ENCODE measurements at places on chromosomes 12 and 14.

DNA sequence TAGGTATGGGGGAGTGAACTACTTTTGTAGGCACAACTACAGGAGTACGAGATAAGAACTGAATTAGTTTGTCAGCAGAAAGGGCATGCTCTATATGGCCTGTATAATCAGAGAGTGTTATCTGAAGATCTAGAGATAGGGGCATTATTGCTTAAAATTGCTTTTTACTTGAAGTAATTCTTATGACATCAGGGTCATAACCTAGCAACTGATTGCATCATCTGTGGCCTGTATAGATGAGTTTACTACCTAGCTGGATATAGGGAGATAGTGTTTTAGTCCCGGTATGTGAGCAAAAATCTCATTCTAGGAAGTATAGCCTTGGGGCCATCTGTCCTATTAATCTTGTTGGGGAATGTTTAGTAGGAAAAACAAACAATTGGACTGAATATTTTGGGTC is 142.7 kb downstream of the TMEM117 start:
- no peak for DNase-seq

DNA sequence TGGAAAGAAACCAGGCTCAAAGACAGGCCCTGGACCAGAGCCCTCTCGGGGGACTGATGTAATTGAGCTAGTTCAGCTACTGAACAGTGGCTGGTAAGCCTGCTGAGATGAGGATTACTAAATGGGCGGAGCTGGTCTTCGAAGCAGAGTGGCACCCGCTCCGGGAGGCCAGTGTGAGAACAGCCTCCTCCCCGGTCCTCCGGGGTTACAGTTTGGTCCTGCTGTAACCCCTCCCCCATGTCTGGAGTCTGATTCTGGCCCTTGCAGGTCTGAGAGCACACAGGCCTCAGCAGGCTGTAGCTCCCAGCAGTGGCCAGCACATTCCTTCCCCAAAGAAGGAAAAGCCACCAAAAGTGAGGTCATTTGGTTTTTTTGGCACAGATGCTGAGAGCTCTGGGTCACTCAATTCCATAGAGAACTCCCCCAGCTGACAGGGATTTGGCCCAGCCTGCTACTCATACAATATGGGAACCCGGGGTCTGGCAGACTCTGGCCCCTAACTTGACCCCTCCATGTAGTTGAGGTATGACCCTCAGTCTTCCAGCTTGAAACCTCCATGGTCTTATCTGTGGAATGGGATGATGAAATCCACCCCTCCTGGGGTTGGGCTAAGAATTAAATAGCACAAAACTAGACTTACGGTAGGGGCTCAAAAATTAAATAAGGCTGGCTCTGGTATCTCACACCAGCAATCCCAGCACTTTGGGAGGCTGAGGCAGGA is 39.0 kb downstream of the ACTN1 start:
- DNase-seq = peak; percentile 99

DNA sequence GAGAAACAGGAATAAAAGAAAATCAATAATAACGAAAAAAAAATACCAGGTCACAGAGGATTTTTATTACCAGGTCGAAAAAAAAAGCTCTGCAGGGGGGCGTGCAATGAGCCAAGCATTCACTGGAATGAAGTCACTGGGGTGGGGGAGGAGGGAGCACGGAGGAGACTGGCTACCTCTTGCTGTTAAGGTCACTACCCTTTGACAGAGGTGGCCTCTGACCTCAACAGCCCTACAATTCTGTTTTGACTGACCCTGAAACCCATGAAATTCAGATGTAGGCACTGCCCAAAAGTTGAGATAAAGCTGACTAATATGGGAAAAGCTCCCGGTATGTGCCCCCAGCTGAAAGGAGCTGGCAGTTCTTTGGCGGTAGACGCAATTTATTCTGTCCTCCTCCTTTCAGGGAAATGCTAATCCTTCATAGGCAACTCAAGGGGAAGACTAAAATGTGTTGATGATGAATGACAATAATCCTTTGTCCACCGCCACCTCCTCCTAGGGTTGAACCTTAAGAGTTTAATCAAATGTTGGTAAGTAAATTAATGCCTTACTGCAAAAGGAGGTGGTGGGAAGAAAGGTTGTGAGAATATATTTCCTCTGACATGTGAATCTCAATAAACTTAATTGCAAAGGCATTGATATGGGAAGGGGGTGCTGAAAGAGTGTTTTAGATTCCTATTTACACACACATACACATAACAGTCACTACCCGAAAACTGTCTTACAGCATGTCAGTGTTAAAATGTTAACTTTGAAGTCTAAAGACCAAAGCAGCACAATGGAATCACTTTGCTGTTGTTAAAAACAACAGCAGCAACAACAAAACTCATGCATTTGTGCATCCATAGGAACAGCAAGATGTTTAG is 6.3 kb upstream of the RIC8B start:
- peak; percentile 90 for DNase-seq

GRCh38 chr14:71366861-71367260 is 459.6 kb downstream of the PCNX1 start:
- DNase-seq = no peak

DNA sequence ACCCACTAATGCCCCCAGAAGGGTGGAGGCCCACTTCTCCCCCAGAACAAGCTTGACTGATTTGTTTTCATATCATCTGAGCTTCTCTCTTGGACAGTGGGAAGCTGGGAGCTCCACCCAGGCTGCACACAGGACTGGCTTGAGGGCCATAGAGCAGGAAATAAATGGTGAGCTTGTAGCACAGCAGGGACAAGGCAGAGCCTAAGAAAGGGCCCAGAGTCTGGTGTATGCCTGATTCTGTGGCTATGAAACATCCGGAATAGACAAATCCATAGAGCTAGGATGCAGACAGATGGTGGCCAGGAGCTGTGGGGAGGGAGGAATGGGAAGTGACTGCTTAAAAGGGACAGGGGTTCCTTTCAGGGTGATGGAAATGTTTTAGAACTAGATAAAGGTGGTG is 79.0 kb downstream of the ARL6IP4 start:
- no peak for DNase-seq

DNA sequence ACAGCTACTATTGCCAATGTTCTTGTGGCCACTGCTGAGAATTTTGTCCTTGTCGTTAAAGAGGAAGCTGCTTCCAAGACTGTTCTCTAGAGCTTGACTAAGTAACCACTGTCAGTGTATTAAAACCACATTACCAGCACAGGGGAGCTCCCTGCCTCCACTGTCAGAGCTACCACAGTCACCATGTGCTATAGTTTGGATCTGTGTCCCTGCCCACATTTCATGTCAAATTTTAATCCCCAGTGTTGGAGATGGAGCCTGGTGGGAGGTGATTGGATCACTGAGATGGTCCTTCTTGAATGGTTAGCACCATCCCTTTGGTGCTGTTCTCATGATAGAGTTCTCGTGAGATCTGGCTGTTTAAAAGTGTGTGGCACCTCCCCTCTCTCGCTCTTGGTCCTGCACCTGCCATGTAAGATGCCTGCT is 23.2 kb upstream of the RAP1B start:
- DNase-seq = peak; percentile 37

DNA sequence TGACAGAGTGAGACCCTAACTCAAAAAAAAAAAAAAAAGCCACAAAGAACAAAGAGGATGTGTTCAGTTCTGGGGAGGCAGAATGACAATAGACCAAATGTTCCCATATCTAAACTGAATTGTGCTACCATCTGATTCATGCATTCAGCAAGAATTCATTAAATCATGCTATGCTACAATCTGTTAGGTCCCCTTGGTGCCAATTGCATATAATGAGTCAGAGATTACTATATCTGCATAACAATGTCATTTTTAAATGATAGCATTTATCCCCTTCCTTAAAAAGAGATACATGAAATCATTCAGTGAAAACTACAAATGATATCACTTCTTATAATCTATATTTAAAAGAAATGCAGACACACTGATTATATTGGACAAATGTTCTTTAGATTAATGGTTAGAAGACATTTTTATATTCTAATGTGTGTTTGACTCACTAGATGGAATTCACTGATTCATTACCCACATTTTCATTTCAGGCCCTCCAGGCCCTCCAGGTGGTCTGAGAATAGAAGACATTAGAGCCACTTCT is 207.6 kb upstream of the PDZRN4 start:
- DNase-seq = peak; percentile 62

DNA sequence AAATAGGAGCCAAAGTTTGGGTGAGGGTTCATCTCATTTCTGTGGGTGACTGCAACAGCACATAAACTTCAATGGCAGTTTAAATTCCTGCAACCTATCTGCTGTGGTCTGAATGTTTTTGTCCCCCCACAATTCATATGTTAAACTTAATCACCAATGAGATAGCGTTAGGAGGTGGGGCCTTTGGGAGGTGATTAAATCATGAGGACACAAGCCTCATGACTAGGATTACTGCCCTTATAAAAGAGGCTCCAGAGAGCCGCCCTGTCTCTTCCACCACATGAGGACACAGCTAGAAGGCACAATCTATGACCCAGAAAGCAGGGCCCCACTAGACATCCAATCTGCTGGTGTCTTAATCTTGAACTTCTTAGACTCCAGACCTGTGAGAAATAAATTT is 3.8 kb upstream of the CCDC91 start:
- no peak for DNase-seq

DNA sequence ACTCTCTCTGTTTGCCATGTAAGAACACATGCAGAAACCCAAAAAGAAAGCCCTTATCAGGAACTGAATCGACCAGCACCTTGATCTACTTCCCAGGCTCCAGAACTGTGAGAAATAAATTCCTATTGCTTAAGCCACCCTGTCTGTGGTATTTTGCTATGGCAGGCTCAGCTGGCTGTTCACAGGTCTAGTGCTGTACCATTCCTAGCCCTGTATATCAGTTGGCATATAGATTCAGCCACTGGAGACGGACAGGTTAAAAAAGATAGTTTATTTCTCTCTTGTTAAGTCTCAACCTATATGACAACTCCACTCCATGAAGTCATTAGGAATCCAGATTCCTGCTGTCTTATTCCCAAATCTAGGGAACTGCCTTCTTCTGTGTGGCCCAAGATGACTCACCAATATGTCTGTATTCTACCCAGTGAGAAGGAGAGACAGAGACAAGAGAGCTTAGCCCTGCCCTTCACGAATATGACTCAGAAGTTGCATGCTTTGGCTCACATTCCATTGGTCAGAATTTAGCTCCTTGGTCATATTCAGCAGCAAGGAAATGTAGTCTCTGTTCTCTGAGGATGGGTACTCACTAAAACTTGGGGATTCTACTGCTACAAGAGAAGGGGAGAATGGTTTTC is 57.0 kb downstream of the PLEKHG7 start:
- peak; percentile 91 for DNase-seq

GRCh38 chr14:90381999-90382451 is 14.8 kb upstream of the CALM1 start:
- no peak for DNase-seq

- no peak for DNase-seq
These were observed 1071.4 kb downstream of the BCL11B start for GRCh38 chr14:98200601-98201000.

DNA sequence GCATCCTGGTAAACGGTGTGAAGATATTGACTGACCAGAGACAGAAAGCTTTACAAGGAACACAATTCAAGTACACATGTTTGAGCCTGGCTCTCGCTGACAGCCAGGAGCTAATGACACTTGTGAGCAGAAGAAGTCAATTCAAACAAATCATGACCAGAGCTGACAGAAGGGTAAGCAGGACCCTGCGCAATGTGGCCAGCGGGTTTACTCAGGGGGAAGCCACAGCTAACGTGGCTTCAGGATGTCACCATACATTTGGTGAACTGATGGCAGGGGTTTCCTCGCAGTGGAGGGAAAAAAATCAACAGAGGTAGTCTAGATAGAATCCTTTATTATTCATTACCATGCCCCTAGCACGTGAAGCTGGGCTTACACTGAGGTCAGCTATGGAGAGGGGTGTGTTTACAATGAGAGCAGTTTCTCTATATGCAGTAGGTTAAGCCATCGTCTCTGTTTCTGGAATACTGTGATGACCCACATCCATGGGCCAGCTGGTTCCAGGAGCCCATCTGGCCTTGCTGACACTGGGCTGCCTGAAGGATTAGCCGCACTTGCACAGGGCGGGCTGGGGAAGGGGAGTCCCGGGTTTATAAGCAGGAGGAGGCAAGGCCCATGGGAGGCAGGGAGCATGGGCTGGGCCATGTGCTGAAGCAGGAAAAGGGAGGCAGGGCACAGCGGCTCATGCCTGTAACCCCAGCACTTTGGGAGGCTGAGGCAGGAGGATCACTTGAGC is 198.2 kb upstream of the PRMT8 start:
- DNase-seq = no peak

- no peak for DNase-seq
These were observed 110.4 kb upstream of the NAV3 start for GRCh38 chr12:77720258-77720657.

DNA sequence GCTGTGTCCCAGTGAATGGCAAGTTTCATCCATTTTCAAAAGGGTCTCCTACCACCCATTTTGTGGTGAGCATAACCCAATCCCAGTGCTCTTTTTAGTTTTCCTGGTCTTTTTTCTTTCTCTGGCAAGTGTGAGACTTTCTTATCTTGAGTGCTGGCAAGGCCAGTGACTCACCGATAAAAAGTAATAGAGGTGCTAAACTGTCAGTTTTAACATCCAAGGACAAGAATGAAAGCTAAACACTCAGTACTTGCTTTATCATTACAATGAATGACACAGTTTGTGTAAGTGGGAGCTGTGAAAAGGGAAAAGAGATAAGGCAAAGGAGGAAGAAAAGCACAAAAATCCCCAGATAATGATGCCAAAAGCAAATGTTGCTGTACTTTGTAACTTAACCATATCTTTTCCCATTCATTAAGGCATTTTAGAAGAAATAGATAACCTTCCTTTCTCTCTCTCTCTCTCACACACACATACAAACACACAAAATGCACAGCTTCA is 4.9 kb upstream of the LRIG3 start:
- peak; percentile 54 for DNase-seq

DNA sequence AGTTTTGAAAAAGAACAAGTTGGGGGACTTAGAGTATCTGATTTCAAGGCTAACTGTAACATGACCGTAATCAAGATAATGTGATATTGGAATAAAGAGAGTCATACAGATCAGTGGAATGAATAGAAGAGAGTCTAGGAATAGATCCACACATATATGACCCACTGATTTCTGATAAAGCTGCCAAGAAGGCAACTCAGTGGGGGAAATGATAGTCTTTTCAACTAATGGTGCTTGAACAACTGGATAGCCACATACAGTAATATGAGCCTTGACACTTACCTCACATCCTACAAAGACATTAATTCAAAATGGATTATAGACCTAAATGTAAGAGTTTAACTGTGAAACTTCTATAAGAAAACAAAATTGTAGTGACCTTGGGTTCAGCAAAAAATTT is 3.8 kb downstream of the PRKCH start:
- DNase-seq = no peak

DNA sequence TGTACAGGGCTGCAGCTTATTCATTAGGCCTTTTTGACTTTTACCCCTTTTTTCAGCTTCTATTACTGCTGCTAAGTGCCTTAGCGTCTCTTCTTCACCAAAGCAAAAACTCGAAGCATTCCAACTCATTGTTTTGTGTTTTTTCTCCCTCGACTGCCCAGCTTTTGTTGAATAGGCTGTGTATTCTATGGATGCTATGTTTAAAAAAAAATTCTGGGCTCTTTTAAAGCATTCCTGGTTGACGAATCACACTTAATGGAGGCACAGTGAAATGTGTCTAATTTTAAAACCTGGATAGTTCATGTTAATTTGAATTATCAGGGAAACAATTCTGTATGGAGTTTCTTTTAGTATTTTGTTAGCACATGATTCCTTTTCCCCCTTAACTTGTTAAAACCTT is 29.7 kb downstream of the KTN1 start:
- DNase-seq = peak; percentile 73

GRCh38 chr12:17015501-17015900 is 409.5 kb upstream of the LMO3 start:
- DNase-seq = no peak
